8988T (cell line): ENCODE measurements at places on chromosomes 11 and 22.

- DNase-seq: no peak
Measured at GRCh38 chr11:121463689-121464335, 11.0 kb upstream of the SORL1-AS1 start.

DNA sequence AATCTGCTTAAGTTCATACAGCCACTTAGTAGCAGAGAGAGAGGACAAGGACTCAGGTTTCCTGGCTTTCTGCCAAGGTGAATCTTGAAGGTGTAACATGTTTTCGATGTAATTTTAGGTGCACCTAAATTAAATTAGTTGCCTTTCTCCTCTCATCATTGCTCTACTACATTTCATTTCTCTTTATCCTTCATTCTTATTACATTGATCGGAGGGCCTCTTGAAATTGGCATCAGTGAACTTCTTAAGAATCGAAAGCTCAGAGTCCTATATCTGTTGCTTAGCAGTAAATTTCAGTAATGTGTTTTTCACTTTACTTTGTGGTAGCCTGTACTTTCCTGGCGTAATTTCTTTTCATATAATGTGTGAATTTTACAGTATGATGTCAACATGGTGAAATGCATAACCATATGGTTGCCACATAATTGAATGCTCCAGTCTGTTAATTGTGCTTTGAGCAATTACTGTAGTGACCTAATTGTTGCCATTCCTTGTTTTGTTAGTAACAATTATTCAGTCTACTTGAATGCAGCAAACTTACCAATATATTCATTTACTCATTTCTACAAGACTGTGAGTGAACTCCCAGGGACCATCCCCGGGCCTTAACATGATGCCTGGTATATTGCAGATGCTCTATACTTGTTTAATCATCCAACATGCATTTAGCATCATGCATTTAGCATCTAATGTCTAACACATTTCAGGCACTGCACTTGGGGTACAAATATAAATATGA is 138.1 kb downstream of the MAML2 start:
- DNase-seq: no peak

- DNase-seq: no peak
Measured at GRCh38 chr11:19848219-19848618, 135.6 kb downstream of the NAV2 start.

DNA sequence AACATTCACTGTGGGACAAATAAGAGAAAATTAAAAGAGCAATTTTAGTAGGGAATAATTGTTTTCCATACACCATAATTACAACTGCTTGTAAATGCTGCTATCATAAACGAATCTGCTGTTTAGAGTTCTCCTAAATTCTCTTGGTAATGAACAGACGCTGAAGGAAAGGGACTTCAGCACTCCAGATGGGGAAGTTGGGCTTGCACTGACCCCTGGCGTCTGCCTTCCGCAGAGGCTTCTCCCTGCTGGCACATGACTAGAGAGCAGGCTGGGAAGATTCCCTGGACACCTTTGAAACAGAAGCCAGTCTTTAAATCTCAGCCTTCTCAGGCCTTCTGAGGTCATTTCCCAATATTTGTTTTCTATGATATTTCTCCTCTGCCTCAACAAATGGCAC is 84.1 kb downstream of the NXPE2 start:
- no peak for DNase-seq

DNA sequence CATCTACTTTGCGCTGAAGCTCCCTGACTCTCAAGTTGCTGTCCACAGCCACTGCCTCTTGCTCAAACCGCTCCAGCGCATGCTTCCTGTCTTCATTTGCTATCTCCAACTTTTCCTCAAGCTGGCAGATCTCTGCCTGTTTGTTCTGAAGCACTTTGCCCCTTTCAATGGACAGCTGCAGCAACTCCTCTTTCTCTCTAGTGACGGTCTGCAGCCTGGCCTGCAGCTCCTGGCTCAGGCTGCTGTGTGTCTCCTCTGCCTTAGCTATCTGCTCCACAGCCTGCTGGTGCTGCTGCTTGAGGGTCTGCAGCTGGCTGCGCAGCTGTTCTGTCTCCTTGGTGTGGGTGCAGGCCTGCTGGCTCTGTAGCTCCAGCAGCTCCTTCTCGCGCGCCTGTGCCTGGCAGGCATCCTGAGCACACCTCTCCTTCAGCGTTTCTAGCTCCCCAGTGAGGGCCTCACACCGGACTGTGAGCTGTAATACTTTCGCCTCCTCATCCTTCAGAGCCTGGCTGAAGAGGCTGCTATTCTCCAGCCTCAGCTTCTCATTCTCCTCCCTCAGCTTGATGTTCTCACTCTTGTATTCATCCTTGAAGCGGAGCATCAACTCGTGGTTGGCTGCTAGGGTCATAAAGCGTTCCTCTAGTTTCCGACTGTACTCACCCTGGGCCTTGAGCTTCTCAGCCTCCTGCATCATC is 723 bp downstream of the CCDC89 start:
- no peak for DNase-seq

DNA sequence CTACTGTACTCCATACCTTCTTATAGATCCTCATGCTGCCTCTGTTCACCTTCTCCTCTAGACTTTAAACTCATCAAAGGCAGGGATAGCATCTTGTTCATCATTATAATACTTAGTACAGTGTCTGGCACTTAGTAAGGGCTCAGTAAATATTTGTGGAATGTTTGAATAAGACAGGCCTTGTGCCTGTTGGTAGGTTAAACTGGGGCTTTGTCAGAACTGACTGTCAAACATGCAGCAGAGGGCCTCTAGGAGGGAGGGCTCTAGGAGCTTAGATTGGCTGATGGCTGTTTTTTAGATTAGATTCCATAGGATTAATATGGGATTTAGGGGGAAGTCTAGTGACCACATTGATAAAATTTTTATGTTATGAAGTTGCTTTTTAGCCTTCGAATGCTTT is 70.8 kb downstream of the RNF169 start:
- DNase-seq: no peak

DNA sequence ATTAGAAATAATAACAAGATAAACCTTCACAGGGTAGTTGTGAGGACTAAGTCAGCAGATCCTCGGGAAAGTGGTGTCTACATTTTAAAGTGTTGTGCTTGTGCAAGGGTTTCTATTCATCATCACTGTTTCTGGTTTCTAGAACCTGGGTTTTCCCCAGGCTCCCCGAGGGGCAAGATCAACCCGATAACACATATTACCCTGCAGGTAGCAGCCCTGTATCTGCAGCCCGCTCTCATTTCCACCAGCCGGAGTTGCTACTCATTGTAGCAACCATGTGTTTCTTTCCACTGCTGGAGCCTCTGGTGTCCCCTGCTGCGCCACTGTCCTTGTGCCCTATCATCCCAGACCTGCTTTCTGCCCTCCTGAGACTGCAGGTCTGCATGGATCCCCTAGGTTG is 67.0 kb downstream of the MIAT start:
- no peak for DNase-seq

DNA sequence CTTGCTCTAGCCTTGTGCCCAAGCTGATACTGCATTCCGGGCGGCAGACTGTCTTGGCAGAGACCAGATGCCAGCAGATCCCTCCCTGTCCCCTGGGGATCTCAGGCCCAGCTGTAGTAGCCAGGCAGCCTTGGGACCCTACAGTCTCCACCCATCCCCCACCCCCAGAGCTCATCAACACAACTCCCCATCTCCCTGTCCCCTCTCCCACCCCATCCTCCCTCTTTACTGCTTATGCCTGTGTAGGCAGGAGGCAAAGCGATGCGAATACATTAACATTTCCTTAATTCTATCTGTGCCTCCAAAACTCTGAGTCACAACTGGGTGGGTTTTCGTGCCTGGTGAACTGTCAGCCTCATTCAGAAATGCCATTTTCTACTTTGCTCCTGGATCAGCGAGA is 547.6 kb downstream of the BUD13 start:
- DNase-seq: no peak

- no peak for DNase-seq
Measured at GRCh38 chr22:30104501-30105156, 24.4 kb downstream of the HORMAD2 start.

GRCh38 chr11:78539506-78539905 is 35.2 kb downstream of the NARS2 start:
- no peak for DNase-seq

DNA sequence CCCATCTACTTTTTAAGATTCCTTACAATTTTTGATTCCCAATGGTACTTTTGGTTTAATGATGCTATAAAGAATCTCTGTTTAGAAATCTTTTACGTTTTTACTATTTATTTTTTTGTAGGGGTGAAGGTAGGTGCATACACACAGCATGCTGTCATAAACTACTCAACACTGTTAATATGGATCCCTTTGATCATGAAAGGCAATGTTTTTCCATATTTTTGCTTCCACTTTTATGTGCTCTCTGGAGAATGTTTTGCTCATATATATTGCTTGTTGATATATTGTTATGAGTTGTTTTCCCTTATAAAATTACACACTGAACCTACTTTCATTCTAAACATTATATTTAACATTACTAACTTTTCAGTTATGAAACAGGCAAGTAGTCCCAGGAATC is 123.6 kb upstream of the TP53AIP1 start:
- DNase-seq: no peak

GRCh38 chr11:60887556-60887955 is 18.8 kb downstream of the PRPF19 start:
- peak; percentile 48 for DNase-seq

DNA sequence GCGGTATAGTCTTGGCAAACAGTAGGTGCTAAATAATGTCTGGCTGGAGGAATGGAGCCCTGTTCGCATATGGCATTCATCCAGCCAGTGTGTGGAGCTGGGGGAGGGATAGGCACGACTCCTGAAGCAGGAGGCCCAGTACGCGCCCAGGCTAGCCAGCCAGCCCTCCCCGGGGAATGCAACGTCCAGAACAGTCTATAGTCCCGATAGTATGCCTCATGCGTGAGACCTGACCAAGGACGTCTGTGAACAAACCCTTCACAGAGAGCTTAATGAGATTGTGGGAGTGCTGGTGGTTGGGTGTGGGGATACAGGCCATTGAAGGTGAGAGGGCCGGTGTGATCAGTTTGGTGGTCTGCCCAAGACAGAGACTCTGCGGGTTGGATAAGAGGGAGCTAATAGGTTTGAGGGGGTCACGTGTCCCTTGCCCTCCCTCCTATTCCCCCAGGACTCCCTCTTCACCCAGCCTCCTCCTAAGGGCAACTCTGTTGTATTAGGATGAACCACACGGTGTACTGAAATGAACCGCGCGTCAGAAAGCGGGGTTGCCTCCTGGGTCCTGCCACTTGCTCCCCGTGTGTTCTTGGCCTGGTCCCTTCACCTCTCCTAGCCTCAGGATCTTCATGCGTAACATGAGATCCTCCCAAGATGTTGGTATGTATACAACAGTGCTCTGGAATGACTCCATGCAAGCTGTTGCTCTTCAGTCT is 987 bp upstream of the GRIK4 start:
- no peak for DNase-seq

GRCh38 chr11:120431633-120432032 is 79.9 kb upstream of the GRIK4 start:
- DNase-seq: peak; percentile 17

GRCh38 chr11:3707176-3707575 is 36.0 kb upstream of the CHRNA10 start:
- DNase-seq: no peak

GRCh38 chr11:83367745-83368144 is 81.6 kb upstream of the CCDC90B start:
- DNase-seq: no peak

DNA sequence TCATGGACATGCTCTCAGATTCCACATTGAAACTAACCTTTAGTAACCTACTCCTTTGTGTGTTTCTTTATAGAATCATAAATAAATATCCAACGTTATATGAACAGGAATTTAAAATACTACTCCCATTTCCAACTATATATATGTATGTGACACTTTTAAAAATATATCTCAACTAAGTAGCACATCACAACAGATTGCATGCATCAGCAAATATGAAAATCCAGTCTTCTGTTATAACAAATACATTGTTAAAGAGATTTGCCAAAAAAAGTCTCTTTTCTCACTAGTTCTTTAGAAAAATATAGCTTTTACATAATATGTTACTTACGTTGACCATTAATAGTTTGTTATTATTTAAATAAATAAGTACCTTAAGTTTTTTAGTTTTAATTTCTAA is 1608.6 kb upstream of the RAG2 start:
- no peak for DNase-seq

DNA sequence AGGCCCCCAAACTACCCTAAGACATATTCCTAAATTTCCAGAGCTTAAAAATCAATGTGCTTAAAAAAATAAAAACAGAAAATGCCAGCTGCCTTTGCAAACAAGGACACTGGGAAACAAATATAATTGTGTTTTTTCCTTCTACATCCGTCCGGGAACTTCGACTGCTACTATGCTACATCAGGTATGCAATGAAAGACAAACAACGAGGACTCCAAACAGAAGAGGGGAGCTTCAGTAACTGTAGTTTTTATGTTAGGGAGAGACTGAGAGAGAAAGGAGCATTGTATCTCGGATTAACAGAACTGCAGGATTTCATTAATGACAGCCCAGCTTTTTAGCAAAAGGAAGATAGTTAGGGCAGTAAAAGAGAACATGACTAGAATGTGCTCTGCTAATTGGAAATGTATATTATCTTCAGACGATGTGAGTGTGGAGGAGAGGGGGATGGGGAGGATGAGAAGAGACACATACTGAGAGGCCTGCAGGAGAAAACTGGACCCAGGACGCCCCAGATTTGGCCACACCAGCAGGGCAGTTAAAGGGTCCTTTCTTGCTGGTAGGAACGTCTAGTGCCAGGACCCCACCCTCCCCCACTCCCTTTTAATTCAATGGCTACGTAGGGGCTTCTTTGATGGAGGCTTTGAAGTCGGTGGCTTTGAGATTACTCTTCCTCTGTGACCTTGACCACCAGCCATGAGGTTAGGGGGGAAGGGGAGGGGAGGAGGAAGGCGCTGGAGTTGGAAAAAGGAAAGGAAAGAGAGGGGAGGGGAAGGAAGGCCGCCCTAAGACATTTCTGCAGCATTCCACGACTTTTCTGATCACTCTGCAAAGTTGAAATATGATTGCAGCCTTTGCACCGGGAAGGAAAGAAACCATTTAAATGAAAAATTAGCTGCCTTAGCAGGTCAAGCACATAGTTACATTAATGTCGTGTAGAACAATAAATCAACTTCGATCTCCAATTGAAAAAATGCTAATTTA is 187.1 kb downstream of the BLID start:
- no peak for DNase-seq

DNA sequence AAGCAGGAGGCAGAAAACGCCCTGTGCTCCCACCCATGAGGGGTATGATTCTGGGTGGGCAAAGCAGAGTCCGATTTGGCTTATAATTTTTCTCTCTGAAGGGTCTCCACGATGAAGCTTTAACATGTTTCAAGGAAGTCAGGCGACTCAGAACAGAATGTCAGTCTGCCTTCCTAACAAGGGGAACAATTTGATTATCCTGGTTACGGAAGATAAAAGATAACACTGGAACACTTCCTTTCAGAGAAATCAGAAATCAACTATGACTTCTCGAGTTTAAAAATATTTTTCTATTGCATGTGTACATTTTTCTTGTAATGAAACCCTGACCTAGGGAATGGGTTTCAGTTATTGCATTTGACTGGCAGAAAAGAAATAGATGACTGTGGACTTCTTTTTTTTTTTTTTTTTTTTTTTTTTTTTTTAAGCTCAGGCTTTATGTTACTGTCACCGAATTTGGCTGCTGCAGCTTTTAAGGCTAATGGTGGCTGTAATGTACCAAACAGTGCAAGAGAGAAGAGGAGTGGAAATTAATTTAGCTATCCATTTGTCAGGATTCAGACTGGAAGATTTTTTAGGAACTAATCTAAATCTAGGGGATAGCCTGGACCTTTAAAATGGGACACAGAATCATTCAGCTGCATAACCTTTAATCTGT is 297.7 kb downstream of the CADM1 start:
- no peak for DNase-seq

GRCh38 chr11:103749158-103749557 is 287.3 kb upstream of the DDI1 start:
- no peak for DNase-seq
